ENCODE measurements at places on chromosomes 6 and 20.

GRCh38 chr6:132752255-132752654 lies 5.4 kb downstream of the VNN2 start:
- DNase-seq: no peak

GRCh38 chr20:45329497-45330319 lies 18.5 kb downstream of the SDC4 start:
- DNase-seq: no peak

DNA sequence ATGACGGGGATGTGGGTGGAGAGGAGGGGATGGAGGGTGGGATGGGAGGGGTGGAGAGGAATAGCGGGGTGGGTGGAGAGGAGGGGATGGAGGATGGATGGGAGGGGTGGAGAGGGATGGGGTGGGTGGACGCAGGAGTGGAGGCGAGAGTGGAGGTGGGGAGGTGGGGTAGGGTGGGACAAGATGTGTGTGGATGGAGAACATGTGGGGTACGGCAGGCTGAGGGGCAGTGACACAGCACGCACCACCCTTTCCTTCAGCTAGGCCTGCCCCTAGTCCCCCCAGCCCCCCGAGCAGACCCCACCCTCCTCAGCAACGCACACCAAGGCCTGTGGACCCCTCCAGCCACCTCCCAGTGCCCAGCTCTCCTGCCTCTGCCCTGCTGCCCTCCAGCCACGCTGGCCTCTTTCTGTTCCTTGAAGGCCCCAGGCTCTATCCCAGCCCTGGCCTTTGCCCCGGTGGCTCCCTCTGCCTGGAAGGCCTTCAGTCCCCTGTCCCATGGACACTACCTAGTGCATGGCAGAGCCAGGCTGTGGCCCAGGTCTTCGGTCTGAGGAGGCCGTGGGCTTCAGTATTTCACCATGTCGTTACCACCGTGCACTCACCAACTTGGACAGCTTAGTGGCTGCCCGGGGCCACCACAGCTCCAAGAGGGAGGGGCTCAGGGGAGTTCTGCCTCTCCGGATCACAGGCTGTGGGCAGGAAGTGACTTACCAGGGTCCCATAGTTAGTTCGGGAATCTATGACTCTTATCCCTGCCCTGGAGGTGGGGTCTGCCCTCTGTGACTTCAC lies 78.4 kb upstream of the PMEPA1 start:
- DNase-seq: no peak

DNA sequence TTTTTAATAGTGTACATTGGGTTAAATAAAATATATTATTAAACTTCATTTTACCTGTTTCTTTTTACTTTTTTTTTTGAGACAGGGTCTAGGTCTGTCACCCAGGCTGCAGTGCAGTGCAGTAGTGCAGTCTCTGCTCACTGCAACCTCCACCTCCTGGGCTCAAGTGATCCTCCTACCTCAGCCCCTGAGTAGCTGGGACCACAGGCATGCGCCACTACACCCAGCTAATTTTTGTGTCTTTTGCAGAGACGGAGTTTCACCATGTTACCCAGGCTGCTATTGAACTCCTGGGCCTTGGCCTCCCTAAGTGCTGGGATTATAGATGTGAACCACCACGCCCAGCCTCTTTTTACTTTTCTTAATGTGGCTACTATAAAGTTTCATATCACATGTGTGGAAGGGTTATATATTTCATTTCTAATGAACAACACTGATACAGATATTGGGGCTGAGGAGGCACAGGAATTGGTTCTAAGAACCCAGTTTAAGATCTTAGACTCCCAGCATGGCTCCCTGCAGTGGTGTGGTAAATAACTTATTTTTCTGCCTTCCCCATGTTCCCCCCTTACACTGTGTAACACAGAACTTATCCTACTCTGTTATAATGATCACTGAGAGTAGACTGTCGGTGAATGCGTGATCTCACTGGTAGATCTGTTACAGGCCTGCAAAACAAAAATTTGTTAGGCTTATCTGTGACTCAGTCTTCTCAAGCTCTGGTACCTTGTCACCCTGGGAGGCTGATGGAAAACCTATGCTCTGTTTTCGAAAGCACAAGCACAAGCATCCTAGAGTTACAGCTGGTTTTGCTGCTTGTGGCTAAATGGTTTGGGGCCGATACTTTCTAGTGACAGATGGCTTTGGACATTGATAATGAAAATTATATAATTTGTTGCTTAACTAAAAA lies 5.8 kb upstream of the ATXN1 start:
- no peak for DNase-seq

GRCh38 chr6:75819776-75820487 lies 70.9 kb downstream of the MYO6 start:
- no peak for DNase-seq

- no peak for DNase-seq
Measured at GRCh38 chr20:1998715-1999114, 4.9 kb upstream of the PDYN start.

GRCh38 chr6:168628732-168629245 lies 187.8 kb downstream of the SMOC2 start:
- no peak for DNase-seq

- DNase-seq: no peak
Measured at GRCh38 chr6:126143761-126144251, 157.5 kb downstream of the TRMT11 start.

DNA sequence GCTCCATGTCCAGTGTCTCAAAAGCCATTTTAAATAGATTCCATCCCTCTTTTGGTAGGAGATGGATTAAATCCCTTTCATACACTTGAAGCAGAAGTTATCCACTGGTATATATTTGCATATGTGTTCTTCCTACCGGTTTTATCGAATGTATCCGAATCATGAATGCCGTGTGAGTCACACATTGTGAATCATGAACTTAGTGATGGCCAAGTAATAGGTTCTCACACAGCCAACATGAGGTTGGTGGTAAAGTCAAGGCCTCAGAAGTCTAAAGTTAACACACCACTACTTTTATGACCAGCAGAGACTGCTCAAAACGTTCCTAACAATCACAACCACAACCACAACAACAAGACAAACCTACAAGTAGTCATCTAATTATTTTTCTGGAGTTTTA lies 345.5 kb downstream of the THBS2 start:
- no peak for DNase-seq

- no peak for DNase-seq
Measured at GRCh38 chr6:49514571-49515484, 15.1 kb downstream of the GLYATL3 start.

DNA sequence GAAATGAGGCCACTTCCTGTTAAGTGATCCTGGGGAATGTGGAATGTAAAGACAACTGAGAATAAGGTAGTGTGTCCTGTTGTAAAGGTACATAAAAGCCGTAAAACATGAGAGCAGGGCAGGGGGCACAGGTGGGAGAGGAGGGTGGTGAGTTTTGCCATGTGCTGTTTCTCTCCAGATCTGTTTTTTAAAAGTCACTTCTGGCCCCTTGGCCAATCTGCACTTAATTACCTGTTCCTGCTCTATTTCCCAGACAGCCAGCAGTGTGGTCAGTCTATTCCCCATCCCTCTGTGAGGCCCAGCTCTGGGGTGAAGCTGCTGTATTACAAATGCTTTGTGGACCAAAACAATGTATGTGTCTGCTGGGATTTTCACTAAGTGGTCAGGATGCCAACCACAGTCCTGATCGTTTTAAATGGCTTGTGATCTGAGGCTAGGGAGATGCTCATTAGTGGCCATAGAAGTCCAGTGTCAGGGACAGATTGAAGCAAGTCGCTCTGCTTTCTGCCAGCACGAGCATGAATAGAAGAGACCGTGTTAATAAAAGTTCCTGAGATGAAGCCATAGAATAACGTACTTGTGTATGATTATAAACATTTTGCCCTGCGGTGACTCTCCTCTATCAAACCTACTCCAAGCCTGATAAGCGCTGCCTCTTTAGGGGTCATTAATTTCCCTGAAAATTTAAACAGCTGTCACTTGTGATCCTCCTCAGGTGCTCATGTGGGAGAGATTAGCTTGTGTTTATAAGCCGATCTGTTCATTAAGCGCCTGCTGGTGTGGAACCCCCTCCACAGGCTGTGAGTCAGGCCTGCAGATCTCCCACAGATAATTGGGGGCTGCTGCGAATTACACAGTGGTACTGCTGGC lies 111.8 kb upstream of the CENPW start:
- no peak for DNase-seq

GRCh38 chr20:20292472-20292871 lies 75.4 kb upstream of the INSM1 start:
- DNase-seq: no peak

DNA sequence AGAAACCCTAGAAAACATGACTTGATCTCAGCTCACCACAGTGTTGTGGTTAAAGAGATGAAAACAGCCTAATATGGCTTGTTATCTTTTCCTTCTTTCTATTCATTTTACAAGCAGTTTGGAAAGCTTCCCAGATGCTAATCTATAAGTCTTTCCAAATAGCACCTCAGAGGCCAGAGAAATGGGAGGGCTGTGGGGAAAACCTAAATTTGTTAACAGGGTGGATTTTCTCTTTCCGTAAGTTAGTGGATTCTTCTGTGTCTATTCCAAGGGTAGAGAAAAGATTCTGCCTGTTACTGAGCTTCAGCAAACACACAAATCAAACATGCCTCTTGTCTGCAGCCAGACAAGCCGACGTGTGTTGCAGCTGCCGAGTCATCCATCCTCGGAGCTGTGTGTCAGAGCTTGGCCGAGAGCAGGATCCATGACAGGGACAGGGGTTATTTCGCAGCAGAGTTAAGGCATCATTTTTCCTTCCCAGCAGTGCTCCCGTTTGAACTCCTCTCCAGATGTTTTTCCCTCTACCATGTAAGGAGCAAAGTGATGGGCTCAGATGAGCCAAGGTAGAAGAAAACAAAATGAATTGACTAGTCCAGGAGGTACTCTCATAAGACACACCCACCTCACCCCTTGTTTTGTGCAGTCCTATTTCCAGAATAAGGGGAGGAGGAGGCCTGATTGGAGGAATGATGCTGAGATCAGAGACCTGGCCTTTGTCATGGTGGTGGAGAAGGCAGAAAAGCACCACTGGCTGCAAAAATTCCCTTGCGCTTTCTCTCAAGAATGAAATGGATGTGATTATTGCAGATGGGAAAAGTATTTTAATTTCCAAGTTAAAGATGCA lies 560.0 kb downstream of the C6orf118 start:
- no peak for DNase-seq

DNA sequence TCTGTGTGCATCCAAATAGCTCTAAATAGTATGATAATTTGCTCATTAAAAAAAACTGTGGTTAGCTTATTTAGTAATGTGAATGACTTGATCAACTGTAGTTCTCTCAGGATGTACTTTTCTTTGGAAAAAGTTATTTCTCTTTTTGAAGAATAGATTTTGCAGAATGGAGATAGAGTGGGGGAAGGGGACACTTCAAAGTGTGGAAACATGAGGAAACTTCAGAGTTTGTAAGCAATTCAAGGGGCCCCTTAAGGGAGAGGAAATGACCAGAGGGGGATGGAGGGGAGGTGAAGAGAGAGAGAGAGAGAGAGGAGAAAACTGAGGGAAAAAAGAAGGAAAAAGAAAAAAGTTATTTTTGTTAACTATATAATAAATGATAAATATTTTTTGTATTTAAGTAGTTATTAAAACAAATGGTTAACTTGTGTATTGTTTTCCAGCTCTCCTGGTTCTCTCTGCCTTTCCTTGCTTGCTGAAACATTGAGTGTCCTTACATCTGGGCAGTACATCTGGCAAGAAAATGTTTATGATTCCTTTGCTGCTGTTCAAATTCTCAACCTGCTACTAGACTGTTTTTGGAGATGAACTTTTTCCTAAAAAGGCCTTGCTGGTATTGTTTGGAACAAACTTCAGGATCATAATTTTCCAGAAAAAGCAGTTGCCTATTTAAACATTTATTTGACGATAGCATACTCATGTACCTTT lies 497.5 kb upstream of the CITED2 start:
- DNase-seq: no peak

DNA sequence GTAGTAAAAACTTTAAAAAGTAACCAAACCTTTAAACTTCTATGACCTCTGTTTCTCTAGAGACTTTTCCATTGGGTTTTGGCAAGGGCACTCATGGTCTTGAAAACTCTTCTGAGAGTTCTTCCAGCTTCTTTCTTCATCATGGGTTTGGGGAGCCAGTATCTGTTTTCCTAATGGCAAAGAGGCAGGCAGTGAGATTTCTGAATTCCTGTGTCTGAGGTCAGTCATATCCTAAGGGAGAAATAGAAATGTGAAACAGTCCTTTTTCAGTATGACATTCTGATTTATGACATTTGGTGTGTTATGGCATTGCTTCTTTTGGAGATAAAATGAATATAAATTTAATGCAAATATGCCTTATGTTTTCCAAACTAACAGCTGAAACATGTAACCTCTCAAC lies 518.5 kb upstream of the MARCKS start:
- no peak for DNase-seq

DNA sequence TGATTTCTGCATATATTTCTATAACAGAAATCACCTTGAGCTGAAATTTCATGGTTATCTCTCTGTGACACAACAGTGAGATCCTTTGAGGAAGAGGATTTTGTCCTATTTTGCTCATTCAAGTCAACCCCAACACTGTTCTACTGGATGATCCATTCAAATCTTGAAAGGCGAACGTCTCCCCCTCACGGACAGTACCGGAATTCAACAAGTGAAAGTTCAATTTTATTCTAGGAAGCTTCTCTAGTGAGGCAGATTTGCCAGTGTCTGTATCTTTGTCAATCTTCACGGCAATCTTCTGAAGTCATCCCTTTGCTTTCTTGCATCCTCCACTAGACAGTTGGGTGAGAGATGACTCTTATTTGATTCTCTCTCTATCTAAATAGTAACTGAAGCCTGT lies 91.7 kb upstream of the PDE7B start:
- DNase-seq: no peak

DNA sequence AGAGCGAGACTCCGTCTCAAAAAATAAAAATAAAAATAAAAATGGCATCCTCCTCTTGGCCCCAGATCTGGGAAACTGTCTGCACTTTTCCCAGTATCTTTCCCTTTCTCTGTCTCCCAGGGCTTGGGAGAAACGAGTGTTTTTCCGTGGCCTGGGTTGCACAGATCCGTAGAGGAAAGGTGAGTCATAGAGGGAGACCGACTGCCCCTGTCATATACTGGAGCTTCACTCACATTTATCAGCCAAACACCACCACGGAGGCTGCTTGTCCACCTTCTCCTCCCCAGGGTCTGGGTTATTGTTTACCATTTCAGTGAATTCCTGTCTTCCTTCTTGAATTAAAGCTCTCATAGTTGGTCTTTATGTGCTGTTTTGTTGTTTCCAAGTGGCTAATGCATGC lies 31.9 kb upstream of the EIF2S2 start:
- no peak for DNase-seq

DNA sequence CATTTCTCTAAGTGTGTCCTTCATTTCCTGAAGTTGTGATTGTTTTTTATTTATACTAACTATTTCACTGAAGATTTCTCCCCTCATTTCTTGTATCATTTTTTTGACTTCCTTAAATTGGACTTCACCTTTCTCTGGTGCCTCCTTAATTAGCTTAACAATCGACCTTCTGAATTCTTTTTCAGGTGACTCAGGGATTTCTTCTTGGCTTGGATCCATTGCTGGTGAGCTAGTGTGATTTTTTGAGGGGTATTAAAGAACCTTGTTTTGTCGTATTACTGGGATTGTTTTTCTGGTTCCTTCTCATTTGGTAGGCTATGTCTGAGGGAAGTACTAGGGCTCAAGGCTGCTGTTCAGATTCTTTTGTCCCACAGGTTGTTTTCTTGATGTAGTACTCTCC lies 92.8 kb downstream of the ESR1 start:
- no peak for DNase-seq

Measured in stimulated activated naive CD4-positive, alpha-beta T cell (primary cell).